Peyer's patch (tissue), 4 donors: ENCODE measurements at places on chromosomes 7 and 10.

- DNase-seq, result no peak
Observed at GRCh38 chr10:62096256-62096933, 172.2 kb downstream of the RTKN2 start.

DNA sequence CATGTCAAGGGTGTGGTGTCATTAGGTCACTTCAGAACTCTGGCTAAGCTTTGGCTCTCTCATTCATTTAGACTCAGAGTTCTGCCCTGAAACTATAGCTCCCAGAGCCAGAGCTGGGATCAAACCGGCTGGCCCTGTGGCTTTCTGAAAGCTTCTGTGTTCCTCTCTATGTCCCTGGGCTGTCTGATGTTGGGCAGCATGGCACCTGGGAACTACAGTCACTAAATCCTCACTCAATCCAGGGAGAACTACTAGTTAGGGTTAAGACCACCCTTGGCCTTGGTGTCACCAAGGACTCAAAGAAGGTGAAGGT, 13.2 kb downstream of the ATG9B start:
- DNase-seq, result peak; percentile 39

- DNase-seq, result peak; percentile 51
Observed at GRCh38 chr10:127872011-127872761, 20.6 kb downstream of the CLRN3 start.

DNA sequence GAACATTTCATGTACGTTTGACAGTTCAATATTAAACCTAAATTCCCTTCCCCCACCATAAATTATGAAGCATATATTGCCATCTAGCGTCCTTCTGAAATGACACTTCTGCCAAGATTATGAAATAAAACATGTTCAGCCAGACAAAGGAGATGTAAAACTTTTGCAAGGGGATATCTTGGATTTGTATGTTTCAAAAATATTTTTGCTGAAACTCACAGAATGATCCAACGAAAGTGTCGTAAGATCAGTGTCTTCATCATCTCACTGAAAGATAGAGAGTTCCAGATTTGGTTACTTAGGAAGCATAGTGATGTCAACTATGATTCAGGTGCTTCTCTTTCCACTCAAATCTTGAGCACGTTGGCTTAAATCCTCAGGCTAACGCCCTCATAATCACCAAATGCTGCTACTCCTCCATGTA, 904.3 kb downstream of the XPNPEP1 start:
- DNase-seq, result no peak

DNA sequence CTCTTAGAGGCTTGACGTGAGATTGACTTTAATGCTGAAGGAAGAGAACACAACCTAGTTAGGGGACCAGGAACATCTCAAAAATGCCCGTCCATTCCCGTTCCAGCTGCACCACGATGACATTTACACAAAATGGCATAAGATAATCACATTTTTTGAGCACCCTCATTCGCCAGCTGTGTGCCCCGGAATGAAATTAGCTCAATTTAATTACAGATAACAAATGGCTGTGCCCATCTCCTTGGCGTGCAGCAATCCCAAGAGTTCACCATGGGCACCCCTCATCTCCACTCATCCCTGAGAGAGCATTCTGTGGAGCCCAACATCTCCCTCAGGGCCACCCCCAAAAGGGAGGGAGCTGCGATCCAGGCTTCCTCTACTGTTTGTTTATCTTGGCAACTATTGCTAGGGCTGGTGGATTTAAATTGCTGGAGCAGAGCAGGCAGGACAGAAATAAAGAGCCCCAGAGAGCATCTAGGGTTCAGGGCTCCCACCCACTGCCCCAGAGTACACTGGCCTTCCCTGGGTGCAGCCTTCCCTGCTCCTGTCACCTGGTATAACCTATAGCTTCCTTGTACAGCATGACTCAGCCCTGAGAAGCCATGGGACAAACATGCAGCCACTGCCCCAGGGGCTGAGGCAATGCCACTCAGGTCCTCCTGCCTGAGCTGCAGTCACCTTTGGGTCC, 263.5 kb downstream of the ZEB1 start:
- no peak for DNase-seq

DNA sequence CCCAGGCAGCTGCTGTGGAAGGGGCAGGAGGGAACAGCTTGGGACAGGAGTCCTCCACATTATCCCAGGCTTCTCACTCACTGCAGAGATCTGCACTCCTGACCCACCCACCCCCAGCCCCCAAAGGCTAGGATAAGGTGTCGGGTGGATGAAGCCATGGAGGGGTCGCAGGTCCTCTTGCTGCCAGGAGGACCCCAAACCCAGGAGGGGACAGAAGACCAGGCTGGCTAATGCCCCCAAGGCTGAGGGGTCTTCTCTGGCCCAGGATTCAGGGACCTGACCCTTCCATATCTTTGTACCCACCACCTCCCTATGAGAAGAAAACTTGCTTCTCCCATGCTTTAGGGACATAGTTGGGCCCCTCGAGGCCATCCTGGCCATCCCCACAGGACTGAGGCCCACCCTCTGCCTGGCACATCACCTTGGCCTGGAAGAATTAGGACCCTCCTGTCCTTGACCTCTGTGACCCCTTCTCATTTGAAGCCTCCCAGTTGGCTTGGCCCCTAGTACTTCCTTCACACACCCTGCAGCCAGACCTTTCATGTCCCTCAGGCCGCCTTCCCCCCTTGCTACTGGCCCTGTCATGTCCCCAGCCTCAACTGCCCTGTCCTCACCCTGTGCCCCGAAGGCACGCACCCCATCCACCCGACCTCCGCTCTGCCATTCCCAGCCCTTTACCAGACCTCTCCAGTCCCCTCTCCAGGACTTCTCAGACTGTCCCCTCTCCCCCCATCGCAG, 21.6 kb downstream of the KCNH2 start:
- DNase-seq, result no peak

GRCh38 chr7:108418946-108419345, 37.3 kb downstream of the NRCAM start:
- no peak for DNase-seq

DNA sequence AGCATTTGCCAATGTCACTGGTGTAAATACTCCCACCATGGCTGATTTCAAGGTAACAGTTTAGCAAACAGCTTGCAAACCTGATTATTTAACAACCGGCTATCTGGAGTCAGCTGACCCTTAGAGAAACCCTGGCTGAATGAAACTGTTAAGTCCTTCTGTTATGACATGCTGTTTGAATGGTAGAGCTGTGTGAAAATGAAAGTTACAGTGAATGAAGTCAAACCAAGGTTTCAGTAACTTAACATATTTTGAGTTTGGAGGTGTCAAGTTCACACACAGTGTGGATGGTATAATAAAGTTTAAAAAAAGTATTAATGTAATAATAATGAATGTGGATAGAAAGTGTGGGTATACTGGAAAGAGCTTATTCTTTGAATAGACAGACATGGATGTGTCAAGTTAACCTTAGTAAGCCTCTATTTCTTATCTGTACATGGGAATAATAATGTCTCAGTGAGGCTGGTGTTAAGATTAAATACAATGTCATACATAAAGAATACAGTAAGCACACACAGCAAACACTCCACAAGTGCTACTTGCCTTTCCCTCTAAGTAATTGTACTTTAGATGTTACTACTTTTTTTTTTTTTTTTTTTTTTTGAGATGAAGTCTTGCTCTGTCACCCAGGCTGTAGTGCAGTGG, 150.4 kb downstream of the TAX1BP1 start:
- DNase-seq, result no peak

DNA sequence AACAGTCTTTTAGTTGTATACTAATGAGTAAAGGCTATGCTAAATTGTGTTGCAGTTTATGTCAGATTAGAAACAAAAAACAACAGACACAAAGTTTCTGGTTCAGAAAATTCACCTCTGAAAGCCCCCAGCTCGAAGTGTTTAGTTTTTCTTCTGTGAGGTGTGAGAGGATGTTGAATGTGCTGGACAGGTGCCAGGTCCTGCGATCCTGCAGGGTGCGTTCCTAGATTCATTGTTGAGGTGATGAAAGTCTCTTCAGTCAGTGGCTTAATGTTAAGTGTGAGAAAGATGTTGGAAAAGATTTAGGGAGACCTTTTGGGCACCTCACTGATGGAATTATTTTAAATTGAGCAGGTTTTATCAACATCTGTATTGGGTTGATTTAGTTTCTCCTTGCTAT, 287.3 kb downstream of the SDK1 start:
- DNase-seq, result no peak

GRCh38 chr10:70960316-70960715, 72.0 kb upstream of the PCBD1 start:
- DNase-seq, result no peak

- peak; percentile 95 for DNase-seq
Observed at GRCh38 chr10:69087590-69088470, at the start of gene SRGN. SRGN (plus strand) TSS chr10:69088103; CDS start chr10:69088158, 55 bp downstream.

DNA sequence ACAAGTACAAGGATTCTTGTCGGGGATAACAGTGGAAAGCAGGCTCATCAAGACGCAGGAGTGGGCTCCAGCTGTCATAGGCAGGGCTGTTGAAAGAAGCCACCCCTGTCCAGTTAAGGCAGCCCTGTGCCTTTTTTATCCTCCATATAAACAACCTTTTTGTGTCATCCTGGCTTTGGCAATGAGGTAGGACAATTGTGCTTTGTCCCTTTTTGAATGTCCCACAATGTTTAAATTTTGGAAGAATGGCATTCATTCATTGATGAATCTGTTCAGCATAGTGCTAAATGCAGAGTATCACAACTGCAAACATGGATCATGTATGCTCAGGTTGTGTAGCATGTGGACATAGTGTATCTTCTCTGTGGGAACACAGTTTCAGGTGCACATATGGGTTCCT, 66.7 kb downstream of the UBE3C start:
- DNase-seq, result no peak

DNA sequence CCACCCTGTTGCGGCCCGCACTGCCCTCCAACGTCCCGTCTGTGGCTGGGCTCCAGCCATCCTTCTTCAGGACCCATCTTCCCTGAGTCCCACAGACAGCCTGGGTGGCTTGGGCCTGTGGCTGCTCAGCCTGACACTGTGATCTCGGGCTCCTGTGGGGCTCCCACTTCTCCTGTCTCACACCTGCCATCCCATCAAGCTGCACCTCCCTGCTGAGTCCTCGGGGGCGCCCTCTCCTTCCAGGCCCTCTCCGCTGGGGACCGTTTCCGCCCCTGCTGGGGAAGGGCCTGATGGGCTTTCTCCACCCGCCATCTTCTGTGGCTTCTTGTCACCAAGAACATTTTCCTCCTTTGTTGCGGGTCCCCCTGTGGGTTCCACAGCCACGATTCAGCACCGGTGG, 173.8 kb upstream of the PPP2R2D start:
- no peak for DNase-seq

DNA sequence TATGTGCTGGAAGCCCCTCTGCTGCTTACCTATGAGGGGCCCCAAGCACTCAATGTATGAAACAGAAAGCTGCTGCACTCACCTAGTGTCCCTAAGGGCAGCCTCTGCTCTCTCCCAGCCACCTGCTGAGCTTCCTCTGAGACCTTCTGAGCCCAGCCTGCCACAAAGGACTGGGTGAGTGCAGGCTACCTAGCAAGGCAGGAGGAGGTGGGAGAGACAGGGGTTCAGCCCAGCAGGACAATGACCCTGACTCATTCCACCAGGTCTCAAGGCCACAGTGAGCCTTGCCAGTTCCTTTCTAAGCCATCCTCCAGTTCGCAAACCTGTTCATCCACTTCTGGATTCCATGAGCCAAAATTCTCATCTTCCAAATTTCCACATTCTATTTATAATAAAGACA, 16.3 kb downstream of the VOPP1 start:
- peak; percentile 49 for DNase-seq

DNA sequence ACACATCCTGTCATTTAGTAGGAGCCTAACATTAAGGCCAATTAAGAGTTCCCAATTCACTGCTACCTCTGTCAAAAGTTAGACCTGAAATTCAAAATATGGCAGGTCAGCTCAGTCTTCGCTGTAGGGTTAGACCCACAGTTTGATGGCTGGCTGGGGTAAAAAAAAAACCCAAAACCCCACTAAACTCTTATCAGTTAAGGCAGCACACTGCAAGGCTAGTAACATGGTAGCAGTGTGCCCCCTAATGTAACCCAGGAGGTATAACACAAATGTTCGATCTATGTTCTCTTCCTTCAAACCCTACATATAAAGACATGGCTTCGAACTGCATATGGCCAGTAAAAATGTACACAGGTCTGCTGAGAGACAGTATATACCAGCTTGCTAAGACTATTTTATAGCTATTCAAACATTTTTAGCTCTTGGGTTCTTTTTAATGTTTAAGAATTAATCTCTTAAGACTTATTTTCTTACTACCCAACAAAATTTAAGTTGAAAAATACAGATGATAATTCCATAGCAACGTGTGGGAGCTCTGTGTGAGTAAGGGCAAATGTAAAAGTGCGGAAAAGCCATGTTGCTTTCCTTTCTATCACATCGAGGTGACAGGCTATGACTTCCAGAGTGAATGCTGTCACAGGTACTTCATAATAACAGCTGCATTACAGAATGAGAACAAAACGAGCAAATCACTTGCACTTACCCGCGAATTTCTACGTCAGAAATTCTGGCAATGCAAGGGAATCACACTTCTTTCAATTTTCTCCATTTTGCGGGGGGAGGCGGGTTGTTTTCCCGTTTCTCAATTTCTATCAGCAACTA, 168.4 kb upstream of the IMMP2L start:
- no peak for DNase-seq

GRCh38 chr10:33278198-33278597, 56.3 kb downstream of the NRP1 start:
- DNase-seq, result no peak

DNA sequence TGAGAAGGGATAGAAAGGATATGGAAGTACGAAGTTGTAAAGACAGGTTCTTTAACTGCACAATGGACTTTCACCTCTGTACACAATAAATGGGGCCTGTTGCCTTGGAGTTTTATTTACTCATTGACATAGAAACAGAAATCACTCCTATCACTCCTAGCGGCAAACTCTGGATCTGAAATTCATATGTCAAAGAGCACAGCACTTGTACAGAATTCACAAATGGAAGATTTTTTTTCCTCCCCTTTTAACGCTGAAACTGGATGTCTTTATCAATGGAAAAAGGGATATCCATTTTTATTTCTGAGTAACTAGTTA, 18.2 kb downstream of the NT5C3A start:
- no peak for DNase-seq

- DNase-seq, result no peak
Observed at GRCh38 chr10:98301664-98302319, 33.8 kb upstream of the LOXL4 start.

DNA sequence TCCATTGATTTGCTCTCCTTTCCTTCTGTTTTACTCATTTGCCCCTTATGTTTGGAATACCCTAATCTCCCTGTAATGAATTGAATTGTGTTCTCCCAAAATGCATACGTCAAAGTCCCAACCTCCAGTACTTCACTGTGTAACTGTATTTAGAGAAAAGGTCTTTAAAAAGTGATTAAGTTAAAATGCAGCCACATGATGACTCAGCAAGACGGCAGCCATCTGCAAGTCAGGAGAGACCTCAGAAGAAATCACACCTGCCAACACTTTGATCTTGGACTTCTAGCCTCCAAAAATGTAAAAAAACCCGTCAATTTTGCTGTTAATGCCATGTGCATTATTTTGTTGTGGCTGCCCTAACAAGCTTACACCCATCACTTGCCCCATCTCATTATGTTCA, 85.3 kb upstream of the PCLO start:
- no peak for DNase-seq

- peak; percentile 10 for DNase-seq
Observed at GRCh38 chr7:152594801-152595200, 81.1 kb downstream of the XRCC2 start.

GRCh38 chr7:17140406-17140805, 158.0 kb upstream of the AHR start:
- DNase-seq, result no peak

GRCh38 chr7:88363249-88363648, 56.6 kb upstream of the STEAP4 start:
- no peak for DNase-seq
